ENCODE measurements at places on chromosomes 11 and 22.

DNA sequence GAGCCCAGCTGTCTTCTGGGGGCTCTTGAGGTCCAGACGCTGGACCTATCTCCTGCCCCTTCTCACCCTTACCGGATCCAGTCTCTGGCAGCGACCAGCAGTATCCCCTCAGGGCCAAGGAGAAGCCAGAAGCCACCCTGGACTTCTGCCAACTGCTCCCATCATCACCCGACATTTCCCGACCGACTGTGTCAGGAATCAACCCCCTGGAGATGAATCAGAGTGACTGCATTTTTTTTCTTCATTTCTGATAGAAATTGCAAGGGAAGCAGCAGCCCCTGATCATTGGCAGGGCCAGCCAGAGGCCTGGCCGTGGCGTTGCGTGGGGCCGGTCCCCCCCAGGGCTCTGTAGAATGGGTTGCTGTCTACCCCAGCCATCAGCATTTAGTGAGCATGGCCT is 5.2 kb upstream of the LIF start:
- H3K27me3 ChIP-seq = no peaks in the 10 kb centered on the region
- no peak overlapping the region for H3K4me3 ChIP-seq
- no peak overlapping the region for H3K27ac ChIP-seq
- DNase-seq = no peak

GRCh38 chr11:125954123-125954944 is 8.5 kb downstream of the VSIG10L2 start:
- DNase-seq = no peak
- no peaks in the 10 kb centered on the region for H3K27me3 ChIP-seq
- no peak overlapping the region for H3K27ac ChIP-seq

- H3K27ac ChIP-seq = no peak overlapping the region
- no peak for DNase-seq
- H3K4me1 ChIP-seq = no peaks in the 10 kb centered on the region
- peaks cover 19% of the 10 kb centered on the region for H3K36me3 ChIP-seq
- H3K27me3 ChIP-seq = no peaks in the 10 kb centered on the region
- H3K4me3 ChIP-seq = no peak overlapping the region
Observed at GRCh38 chr11:126194121-126194543, 17.3 kb downstream of the RPUSD4 start.

DNA sequence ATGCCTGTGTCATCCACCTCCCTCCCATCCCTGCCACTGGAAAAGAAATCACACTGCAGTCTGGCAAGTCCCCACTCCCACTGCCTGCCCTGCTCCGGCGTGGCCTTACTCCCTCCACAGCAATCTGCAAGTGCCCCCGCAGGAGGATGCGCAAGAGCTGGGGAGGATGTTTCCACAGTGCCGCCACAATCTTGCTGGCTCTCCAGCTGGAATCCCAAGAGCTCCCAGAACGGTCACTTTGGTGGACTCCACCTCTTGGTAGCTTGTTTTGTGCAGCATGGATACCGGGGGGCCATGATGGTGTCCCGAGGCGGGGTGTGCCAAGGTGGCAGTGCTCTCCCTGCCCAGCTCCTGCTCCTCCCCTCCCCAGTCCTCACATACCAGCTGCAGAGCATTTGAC is 76.3 kb downstream of the MICAL3 start:
- H3K4me3 ChIP-seq = no peak overlapping the region
- DNase-seq = no peak
- no peaks in the 10 kb centered on the region for H3K36me3 ChIP-seq
- peaks cover 43% of the 10 kb centered on the region for H3K4me1 ChIP-seq
- no peaks in the 10 kb centered on the region for H3K27me3 ChIP-seq
- no peak overlapping the region for H3K27ac ChIP-seq

- H3K36me3 ChIP-seq = no peaks in the 10 kb centered on the region
- H3K4me1 ChIP-seq = no peaks in the 10 kb centered on the region
- no peak for DNase-seq
- H3K27ac ChIP-seq = no peak overlapping the region
- H3K4me3 ChIP-seq = no peak overlapping the region
Observed at GRCh38 chr11:32266601-32267000, 168.7 kb downstream of the WT1 start.

- no peaks in the 10 kb centered on the region for H3K27me3 ChIP-seq
- H3K4me1 ChIP-seq = no peaks in the 10 kb centered on the region
- no peak overlapping the region for H3K27ac ChIP-seq
- no peak for DNase-seq
- H3K4me3 ChIP-seq = no peak overlapping the region
- H3K36me3 ChIP-seq = peaks cover 3% of the 10 kb centered on the region
Observed at GRCh38 chr22:31532060-31532459, 35.7 kb downstream of the SFI1 start.

DNA sequence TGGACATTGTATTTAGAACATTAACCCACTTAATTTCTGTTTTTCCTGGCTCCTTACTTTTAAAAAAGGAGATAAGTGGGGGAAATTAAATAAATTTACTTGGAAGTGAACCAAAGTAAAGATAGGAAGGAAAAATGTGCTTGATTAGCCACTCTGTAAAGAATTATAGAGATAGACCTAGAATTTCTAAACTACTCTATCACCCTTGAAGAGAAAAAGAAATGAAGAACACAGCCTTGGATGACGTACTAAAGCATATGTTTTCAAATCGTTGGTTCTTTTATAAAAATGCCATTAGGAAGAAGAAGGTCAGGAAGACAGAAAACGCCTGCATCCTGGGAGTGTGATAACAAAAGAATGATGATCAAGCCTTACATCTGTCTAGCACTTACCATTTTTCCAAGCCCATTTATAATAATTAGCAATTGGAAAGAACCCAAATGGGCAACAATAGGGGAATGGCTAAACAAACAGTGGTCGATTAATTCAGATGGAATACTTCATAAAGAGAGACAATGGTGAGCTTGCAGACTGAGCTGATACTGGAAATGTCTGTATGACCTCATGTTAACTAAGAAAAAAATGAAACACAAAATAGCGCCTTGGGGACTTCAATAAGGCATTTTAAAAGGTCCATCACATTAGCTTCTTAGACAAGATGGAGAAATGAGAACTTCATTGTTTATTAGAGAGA is 81.0 kb upstream of the LRRC55 start:
- no peak overlapping the region for H3K4me3 ChIP-seq
- H3K27me3 ChIP-seq = no peaks in the 10 kb centered on the region
- H3K27ac ChIP-seq = no peak overlapping the region
- no peak for DNase-seq

- H3K27me3 ChIP-seq = no peaks in the 10 kb centered on the region
- H3K4me1 ChIP-seq = no peaks in the 10 kb centered on the region
- DNase-seq = no peak
- H3K27ac ChIP-seq = no peak overlapping the region
- no peak overlapping the region for H3K4me3 ChIP-seq
- H3K36me3 ChIP-seq = no peaks in the 10 kb centered on the region
Observed at GRCh38 chr11:13137844-13138301, 128.8 kb downstream of the RASSF10 start.

DNA sequence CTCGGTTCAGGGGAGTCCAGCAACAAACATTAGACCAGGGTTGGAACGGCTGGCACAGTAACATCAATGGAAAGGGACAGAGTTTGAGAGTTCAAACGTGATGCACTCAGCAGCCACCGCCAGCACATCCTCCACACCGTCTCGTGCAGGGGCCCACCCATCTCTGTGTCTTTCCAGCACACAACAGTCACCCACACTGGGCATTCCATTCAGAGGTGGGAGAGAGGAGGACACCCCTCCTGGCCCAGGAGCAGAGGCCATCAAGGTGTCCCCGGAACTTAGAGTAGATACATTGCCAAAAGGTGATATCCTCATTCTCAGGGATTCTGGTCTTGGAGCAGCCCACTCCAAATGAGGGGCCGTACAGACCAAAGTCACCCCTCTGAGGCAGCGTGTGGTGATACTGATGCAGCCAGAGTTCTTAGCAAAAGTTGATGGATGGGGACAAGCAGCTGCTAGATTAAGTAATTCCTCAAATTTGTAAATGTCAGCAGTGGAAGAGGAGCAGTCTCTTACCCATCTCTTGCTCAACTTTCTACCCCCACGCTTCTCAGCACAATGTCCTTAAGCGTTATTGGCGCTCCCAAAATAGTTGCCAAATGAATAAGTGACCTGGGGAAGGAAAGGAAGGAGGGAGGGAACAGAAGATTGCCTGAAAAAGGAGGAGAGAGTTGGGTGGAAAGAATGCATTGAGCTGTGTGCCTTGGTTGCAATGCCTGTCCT is 5.5 kb downstream of the SNAP29 start:
- no peaks in the 10 kb centered on the region for H3K36me3 ChIP-seq
- DNase-seq = no peak
- no peak overlapping the region for H3K4me3 ChIP-seq
- H3K4me1 ChIP-seq = no peaks in the 10 kb centered on the region

DNA sequence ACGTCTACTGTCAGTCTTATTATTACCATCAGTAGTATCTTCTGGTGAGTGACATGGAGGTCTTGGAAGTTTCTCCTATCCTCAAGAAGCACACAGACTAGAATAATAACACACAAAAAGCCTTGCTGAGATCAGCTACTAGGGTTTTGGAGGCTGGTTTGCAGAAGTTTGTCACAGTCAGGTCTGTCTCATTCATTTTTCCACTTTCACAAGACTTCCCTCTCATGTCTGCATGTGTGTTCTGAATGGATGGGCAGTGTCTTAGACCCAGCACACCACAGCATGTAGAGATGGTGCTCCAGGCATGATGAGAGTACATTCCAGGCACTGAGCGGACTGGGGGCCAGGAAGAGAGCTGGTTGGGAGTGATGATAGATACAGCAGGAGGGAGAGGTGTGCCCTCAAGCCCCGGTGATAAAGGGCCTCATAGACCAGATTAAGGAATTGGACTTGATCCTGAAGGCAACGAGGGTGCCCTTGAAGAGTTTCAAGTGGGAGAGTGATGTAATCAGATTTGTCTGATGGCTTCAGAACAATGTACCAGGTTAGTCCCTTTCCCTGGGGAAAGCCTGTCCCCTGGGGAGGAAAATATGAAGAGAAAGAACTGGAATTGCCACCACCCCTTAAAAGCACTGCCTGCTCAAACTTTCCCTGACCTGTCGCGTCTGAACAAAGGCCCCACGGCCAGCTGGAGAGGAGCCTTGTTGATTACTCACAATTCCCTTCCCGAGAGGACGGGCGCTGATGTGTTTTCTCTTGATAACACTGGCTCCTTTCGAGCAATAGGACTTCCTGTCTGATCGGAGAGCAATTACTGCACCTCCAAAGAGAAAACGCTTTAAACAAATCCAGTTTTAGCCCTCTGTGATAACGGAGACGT is 45.1 kb upstream of the LMO2 start:
- no peak overlapping the region for H3K4me3 ChIP-seq
- H3K27ac ChIP-seq = peak overlapping the region; percentile 79
- no peaks in the 10 kb centered on the region for H3K27me3 ChIP-seq
- peaks cover 39% of the 10 kb centered on the region for H3K4me1 ChIP-seq
- DNase-seq = peak; percentile 57

DNA sequence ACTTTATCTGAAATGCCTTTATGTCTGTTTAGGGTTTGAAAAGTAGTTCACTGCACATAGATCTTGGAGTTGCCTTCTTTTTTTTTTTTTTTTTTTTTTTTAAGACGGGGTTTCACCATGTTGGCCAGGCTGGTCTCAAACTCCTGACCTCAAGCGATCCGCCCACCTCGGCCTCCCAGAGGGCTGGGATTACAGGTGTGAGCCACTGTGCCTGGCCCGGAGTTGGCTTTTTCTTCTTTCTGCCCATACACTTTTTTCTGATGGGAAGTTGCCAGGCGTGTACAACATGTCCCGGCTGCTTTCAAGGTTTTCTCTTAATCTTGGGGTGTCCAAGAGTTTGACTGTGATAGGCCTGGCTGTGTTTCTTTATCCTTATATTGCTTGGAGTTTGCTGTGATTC is 12.9 kb upstream of the GNB1L start:
- no peaks in the 10 kb centered on the region for H3K4me1 ChIP-seq
- H3K4me3 ChIP-seq = no peak overlapping the region
- H3K27ac ChIP-seq = no peak overlapping the region
- DNase-seq = no peak
- no peaks in the 10 kb centered on the region for H3K27me3 ChIP-seq
- no peaks in the 10 kb centered on the region for H3K36me3 ChIP-seq

DNA sequence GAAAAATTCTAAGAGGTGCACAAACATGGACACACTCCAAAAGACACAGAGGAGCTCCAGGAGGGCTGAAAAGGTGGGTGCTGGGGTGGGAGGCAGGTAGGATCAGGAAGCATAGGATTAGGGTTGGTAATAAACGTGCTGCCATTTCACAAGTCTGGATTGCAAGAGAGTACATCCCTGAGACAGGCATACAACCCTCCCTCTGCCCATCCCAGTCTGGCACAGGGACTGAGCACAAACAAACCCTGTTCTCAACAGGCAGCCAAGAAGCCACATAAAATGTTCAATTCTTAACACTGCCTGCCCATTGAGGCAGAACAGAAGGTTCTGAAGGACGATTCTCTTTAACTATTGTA is 18.5 kb downstream of the SLC35F2 start:
- H3K4me1 ChIP-seq = peaks cover 15% of the 10 kb centered on the region
- peak overlapping the region; percentile 93 for H3K27ac ChIP-seq
- no peaks in the 10 kb centered on the region for H3K36me3 ChIP-seq
- no peak overlapping the region for H3K4me3 ChIP-seq

DNA sequence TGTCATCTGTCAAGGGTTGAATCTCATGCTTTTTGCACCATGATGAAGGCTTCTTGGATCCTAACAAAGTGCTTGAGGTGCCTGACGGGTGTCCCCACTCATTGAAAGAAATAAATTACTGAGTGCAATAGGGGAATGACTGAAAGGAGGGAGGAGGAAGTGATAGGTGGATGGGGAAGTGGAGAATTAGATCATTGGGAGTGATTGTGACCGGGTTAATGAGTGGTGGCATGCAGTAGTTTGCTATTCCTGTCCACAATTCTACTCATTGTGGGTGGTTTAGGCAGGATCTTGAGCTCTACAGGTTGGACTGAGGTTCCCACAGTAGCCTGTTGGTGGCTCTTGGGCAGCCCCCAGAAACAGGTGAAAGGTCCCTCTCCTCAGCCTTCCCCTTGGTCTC is 44.3 kb downstream of the THAP12 start:
- no peaks in the 10 kb centered on the region for H3K36me3 ChIP-seq
- no peak for DNase-seq
- no peaks in the 10 kb centered on the region for H3K27me3 ChIP-seq
- peaks cover 21% of the 10 kb centered on the region for H3K4me1 ChIP-seq
- H3K4me3 ChIP-seq = no peak overlapping the region

DNA sequence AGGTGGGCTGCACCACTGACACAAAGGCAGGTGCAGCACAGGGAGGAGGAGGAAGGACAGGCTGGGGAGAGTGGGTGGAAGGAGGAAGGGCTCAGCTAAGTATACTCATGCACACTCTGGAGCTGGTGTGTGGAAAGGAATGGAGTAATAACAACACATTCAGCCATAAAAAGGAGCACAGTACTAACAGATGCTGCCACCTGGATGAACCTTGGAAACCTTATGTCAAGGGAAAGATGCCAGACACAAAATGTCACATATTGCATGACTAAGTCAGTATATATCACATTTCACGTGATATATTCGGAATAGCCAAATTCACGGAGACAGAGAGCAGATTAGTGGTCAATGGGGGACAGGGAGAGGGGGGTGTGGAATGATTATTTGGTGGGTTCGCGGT is 389.6 kb upstream of the SYN3 start:
- no peaks in the 10 kb centered on the region for H3K27me3 ChIP-seq
- no peak for DNase-seq
- no peaks in the 10 kb centered on the region for H3K4me1 ChIP-seq
- H3K36me3 ChIP-seq = no peaks in the 10 kb centered on the region
- no peak overlapping the region for H3K27ac ChIP-seq
- no peak overlapping the region for H3K4me3 ChIP-seq

Measured in ascending aorta (tissue), 2 donors.